ENCODE measurements at places on chromosomes 2 and 18.

DNA sequence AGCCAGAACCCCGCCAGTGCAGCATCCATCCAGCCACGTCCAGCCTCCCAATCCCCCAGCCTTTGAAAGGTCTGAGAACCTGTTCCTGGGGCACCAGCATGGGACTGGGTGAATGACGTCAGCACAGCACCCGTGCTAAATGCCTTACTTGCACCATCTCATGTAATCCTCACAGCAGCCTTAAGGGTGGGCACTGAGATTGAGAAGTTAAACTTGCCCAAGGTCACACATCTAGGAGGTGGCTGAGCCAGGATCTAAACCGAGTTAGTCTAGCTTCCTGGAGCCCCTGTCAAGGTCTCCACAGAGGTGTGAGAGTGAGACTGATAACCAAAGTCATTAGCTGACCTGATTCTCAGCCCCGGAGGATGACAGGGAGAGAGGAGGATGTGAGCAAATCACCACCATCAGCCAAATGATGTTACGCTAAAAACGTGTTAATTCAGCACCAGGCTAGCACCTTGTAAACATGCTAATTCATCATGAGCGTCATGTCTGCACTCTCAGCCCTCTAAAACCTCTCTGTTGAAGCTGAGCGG lies 4.6 kb downstream of the CD8A start:
- no peak for DNase-seq

GRCh38 chr18:53153281-53153680 lies 813.3 kb downstream of the DCC start:
- DNase-seq: no peak

DNA sequence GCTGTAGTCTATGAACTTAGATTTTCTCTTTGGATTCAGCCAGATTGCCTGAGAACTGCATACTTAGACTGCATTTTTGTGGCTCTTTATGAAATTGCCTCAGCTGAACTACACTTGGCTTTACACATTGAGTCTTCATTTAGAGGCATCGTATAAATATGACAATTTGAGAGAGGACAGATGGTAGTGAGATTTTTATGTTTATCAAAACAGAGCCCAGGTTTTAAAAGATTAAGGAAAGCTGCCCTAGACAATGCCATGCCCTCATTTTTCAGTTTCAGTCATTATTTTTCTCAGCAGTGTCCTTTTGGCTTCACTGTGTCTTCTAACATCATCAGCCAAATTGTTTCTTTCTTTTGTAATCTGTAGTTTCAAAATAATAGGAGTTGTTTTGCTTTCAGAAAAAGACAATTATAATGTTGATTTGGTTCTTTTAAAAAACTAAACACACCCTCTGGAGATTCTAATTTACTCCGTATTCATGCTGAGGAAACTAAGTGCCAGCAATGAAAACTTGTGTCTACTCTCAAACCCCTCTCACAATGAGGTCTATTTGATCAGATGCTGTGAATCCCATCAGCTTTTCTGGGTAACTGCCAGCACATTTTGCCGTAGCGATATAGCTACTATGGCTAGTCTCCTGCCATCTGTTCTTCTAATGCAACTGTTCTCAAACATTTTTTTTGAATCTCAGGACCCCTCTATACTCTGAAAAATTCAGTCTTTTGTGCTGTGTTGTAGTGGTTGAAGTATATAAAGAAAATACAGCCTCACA lies 46.2 kb downstream of the TWSG1 start:
- peak; percentile 55 for DNase-seq

DNA sequence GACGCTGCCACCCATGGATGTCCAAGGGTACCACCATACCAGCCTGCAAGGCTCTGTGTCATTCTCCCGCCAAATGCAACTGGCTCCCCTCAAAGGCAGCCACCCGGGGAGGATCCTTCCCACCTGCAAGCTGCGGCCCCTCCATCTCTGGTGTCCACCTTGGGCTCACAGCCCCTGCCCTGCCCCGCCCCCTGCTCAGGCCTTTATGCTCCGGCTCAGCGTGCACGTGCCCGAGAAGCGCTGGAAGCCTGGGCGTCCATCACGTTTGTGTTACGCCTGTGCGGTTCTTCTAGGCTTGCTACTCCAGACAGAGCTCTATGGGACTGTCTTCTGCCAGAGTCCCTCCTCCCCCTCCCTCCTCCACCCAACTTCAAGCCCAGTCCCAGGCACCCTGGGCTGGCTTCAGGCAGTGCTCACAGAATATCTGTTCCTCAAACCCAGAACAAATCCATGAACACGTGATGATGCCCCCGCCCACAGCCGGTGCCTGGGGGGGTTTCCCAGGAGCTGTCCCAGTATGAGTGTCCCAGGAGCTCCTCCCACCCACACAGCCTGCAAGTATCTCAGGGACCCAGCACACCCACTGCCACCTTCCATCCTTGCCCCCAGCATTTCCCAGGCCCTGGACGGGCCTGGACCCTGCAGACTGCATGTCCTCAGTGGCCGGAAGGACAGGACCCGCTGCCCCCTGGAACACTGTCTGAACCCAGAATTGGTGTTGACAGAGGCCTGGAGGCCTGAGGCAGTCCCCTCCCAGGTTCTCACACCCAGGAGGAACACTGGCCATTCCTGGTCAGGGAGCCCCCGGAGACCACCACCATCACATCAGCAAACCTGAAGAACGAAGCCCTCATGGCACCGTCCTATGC lies 30.3 kb downstream of the KIF1A start:
- DNase-seq: no peak

DNA sequence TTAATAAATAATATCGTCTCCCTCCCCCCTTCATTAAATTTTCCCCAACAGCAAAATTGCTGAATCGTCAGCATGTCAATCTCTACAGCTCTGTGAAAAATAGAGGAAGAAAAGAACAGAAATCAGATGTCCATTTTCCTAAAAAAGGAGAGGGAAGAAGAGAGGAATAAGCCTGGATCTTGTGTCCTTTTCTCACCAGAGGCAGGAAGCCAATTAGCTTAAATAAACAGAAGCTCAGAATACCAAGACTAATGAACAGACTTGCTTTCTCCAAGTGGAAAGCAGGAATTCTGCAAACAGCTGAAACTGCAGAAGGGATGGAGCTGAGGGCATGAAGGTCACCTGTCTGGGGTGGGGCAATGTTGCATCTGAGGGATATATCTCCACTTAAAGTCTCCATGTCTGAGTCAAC lies 265.7 kb downstream of the CCDC85A start:
- DNase-seq: no peak

DNA sequence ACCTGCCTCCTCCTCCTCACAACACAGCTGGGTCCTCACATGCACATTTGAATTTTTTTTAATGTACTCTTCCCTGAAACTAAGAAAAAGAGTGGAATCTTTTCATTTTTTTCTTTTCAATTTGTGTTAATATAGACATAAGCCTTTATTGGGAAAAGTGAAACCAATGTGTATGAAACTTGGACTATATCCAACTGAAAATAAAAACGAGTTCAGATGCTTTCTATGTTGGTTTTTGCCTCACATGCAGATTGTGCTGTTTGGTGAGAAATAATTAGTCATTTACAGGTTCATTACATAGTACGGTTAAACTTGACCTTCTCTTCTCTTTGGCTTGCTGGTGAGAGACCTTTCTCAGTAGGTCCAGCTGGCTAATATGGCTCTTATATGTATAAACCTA lies 515.2 kb upstream of the FANCL start:
- no peak for DNase-seq

DNA sequence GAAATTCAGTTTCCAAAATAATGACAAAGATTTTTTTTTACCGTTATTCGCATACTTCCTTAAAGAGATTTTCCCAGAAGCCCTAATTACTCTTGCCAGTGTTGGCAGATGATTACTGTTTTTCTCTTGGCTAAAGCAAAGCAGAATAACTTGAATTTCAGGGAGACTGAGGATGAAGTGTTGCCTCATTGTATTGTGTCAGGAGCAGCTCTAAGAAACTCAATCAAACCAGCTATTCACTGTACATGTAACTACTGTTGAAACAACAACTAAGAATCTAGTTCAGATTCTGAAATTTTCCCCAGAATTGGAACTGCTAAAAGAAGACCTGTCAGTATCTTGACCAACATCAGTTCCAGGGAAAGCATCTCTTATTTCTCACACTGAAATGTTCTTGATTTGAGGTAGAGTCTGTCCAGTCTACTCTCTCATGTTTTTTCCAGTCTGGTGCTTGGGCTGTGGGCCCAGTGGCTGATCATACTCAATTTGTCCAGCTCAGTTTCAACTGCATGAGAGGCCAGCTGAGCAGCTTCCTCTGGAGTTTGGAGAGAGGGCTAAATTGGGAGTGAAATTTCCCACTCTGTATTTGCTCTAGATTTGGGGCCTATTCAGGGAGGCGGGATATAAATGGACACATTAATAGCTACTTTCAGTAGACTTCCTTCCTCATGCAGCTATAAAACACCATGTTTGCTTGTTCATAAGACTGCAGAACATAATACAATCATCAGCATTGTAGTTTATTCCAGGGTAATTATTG lies 78.5 kb downstream of the PPP1R1C start:
- no peak for DNase-seq

Measured in GM04504 (cell line).